ENCODE measurements at places on chromosomes 1 and 21. TPM values are rescaled to one million over a fixed set of nuclear protein-coding genes. Genes with fewer than 3 reads are reported as not detected.
A peak's percentile ranks its signal among the peaks of the same experiment; 100 is the strongest.

The EEIG2 gene
- 18.3 TPM for polyA plus RNA-seq

- no peak for DNase-seq
These were observed 64.0 kb downstream of the CTH start for GRCh38 chr1:70475023-70475422.

GRCh38 chr1:41536361-41536802, 51.9 kb upstream of the EDN2 start:
- DNase-seq = no peak

The LMOD1 gene
- 5.2 TPM for polyA plus RNA-seq

- peak; percentile 71 for DNase-seq
These were observed 141.1 kb downstream of the TOMM20 start for GRCh38 chr1:234987415-234988154.

The NBPF4 gene
- not detected for polyA plus RNA-seq

DNA sequence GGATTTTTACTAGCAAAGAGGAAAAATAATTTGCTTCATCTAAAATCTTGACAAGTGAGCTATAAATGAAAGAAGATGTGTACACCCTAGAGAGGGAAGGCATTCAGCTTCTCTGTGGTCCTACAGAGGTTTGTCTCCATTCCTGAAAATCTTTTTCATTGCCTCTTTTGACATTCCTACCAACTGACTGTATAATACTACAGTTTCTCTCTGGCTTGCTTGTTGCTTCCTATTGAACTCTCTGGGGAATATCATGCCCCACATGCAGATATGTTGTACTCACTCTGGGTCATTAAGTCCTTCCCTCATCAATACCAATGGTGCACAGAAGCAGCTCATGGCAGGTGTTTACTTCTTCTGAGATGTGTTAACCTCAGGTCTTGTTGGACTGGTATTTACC, 371.2 kb upstream of the PLXNA2 start:
- DNase-seq = no peak
